ENCODE measurements at places on chromosomes 12 and 14.

DNA sequence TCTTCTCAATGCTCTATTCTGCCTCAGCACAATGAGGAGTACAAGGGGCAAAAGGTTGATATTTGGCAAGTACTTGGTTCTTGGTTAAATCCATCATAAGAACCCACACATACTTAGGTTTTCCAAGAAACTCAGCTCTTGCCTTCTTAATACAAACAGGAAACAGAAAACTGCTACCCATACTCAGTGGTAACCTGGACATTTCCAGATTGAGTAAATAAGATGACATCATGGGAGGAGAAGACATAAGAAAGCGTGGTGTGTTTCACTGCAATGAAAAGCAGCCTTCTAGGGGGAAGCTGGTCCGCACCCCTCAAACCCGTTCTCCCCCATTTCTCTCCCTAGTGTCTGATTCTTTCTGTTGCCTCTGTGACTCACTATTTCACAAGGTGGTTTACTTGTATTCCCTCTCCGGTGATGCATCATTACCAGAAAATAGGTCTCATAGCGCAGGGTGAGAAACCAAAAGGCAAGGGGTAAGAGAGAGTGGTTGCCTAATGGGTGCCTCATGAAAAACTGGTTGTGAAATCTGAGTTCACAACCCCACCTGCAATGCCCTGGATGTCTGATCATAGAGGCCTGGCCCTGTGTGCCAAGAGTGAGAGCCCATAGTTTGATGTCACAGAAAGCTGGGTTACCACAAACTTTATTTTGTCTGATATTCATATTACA is 326.5 kb upstream of the TBX3 start:
- no peak for DNase-seq

GRCh38 chr12:107580750-107581618 is 104.6 kb upstream of the PWP1 start:
- DNase-seq, result no peak

DNA sequence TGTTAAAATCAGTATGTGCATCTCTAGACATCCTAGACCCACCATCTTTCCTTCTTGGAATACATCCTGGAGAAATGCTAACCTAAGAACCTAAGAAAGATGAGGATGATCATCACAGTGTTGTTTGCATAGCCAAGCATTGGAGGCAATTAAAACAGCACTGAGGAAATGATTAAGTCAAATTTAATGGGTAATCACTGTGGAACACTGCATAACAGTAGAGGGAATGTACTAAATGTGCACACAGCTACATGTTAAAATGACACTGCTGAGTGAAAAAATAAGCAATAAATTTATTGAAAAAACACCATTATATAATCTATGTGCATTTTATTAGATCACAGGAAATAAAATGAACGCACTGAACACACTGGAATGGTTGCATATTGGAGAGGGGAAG is 987.1 kb upstream of the SEL1L start:
- DNase-seq, result no peak

DNA sequence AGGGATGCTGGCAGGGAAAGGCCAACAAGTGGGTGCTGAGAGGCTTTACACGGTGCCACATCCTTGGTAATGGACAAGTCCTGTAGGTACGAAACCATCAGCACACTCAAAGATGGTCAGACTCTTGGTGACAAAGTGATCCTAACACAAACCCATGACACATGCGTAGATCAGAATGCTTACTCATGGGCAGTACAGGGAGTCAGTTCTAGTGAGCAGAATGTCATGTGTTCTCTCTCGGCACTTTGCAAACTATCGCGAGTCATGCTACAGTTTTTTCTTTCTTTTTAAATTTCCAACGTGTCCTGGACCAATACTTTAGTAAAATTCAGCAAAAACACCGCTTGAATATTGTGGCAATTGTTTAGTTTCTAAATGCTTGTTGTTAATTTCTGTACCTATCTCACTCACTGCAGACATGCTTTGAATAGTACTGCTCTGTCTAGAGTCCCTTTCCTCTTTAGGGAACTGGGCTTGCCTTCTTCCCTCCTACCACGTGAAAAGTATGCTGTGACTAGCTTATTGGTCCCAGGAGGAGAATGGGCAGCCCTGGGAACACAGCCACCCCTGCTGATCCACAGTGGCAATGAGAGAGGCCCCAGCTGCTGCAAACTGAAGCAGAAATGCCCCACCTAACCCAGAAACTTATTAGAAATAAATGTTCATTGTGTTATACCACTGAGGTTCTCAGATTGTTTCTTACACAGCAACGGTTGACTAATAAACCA is 62.4 kb downstream of the UBR7 start:
- DNase-seq, result no peak

- DNase-seq, result no peak
These were observed 15.5 kb downstream of the CDCA4 start for GRCh38 chr14:105005329-105005928.

DNA sequence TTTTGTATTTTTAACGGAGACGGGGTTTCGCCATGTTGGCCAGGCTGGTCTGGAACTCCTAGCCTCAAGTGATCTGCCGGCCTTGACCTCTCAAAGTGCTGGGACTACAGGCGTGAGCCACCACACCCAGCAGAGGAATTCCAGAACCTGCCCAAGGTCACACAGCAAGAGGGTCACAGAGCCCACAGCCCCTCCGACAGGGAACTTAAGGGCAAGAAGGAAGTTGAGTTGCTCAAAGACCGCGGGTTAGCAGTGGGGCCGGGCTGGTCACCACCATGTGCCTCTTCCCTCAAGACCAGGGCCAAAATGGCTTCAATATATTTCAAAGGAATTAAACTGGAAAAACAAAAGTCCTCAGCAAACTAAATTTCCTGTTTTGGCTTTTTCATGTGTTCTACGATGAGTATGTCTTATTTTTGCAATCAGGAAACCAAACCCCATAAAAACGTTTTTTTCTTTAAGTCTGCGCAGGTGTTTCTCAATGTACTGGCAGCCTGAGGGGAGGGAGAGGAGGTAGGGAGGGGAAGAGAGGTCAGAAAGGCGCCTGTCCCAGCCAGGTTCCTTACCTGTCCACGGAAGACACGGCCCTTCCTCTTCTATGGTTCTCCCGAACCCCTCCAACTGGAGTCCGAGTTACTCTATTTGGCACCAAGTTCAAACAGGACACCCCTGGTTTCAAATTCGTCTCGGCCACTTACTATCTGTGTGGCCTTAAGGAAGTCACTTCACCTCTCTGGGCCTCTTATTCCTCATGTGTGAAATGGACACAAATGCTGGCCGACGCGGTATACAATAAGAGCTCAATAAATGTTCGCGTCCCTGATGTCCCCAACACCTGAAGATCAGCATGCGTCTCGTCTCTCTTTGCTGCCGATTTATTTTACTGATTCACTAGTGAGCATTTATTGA is 778 bp downstream of the SLC8B1 start:
- no peak for DNase-seq

DNA sequence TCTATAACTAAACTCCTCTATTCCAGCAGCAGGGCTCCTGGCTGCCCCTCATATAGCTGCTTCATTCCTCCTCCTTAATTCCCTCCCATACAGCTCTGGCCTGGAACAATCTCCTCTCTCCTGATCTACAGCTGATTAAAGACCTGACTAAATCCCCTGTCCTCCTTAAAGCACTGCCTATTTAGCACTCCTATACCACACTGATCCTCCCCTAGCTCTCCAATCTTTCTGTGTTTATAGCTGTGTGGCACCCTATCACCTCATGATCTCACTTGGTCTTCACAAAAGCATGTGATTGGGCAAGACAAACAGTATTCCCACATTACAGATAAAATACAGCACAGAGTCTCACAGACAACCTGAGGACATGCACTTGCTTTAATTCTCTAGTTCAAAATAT is 17.4 kb downstream of the FMNL3 start:
- no peak for DNase-seq

- no peak for DNase-seq
These were observed 76.9 kb upstream of the PSMA6 start for GRCh38 chr14:35215110-35215813.

DNA sequence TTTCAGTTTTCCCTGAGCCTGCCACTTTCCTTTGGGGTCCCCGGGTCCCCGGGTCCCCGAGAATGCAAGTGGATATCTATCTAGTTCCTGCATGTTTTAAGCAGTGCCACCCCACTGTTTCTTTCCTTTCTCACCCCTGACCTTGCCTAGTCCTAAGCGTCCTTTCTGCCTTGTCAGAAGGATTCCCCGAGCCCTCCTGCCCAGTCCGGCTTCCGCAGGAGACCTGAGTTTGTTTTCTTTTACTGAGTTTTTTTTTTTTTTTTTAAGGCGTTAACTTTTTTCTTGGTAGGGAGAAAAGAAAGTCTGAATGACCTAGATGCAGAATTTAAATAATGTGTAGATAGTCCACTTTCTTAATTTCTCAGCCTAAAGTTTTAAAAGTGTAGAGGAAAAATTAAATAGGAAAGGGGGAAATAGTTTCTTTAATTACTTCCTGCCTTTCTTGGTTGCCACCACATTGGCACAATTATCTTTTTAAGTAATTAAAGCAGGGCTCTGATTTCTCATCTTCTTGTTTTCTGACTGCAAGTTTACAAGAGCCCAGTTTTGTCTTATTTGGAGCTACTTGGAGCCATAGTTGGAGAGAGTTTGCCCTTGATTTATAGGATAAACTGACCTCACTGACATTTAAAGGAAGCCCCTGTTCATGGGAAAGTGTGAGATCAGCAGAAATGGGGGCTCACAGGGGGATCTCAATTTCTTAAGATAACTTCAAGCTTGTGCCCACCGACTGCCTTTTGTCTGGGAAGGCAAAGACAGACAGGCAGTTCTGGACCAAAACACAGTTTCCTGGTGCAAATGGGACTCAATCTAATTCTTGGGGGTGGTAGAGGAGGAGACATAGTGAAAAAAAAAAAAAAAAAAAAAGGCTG is 2.9 kb downstream of the PAX9 start:
- DNase-seq, result no peak

DNA sequence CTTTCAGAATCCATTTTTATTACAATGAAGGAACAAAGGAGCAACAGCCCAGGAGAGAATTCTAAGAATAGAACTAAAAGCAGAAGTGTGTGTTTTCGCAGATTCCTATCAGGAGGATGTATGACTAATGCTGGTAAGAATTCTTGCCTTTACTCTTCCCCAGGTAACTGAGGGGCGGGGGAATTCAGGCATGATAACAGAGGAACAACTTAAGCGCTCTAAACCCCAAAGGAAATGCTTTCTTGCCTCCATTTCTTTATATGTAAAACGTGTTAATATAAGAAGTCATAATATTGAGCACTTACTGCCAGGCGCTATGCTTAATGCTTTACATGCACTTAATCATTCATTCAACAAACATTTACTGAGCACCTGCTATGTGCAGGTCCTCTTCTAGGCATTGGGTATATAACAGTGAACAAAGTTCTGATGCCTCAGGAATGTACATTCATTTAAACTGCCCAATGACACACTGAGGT is 4.5 kb downstream of the HCAR1 start:
- no peak for DNase-seq

- DNase-seq, result no peak
These were observed 593 bp downstream of the CFL2 start for GRCh38 chr14:34713681-34714319.

DNA sequence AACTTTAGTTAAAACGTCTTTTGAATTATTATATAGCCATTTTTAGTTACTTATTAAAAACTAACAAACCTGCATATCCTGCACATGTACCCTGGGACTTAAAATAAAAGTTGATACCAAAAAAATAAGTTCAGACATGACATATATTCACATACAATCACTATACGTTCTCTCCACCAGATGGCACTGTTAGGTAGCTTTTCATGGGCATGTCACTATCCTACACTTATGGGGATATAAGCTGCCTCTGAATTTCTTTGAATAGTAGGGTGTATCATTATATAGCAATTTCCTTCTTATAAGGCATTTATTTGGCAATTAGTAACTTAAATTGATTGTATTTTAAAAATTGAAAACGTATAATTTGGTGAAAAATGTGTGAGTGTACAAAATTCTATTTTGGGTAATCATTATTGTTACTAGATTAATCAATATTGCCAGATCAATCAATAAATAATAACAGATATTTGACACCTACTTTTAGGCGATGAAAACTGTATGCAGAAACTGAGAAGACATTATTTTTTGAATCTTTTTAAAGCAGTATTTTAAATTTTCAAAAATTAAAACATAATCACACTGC is 31.8 kb upstream of the OR10A7 start:
- DNase-seq, result peak; percentile 16

DNA sequence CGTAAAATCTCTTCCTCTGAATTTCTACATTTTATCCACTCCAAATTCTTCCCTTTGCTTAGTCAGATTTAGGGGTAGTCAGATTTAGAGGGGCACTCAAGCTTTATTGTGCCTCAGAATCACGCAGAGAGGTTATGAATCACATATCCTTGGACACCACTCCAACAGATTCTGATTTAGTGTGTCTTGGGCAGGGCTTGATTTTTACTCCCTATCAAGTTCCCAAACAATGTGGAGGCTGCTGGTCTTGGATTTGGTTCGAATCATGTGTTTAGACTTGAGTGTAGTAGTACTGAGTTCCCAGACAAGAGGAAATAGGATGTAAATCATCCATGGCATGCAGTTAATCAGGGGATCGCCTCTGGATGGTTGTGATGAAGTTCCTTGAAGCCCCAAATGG is 298.1 kb upstream of the CLEC14A start:
- no peak for DNase-seq

- no peak for DNase-seq
These were observed 19.4 kb downstream of the KRT85 start for GRCh38 chr12:52347551-52348510.

- DNase-seq, result no peak
These were observed 54.1 kb upstream of the NUAK1 start for GRCh38 chr12:106192659-106193393.

- DNase-seq, result no peak
These were observed 249.2 kb downstream of the ETNK1 start for GRCh38 chr12:22874151-22874550.

DNA sequence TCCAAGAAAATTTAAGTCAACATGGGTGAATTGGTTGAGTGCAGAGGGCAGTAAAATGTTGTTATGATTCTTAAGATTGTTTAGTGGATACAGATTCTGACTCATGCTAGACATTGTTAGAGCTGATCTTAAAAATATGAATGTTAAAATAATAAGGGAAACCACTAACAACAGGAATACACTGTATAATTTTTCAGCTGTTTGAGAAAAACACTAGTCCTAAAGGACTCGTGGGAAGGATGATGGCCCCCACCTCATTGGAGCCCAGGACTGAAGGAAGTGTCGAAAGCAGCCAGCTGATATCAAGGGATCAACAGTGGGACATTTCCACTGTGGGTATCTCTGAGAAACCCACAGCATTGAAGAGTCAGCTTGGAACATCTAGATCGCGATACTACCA is 82.9 kb upstream of the SCAF11 start:
- DNase-seq, result peak; percentile 26

- DNase-seq, result no peak
These were observed 54.8 kb upstream of the DYNC1H1 start for GRCh38 chr14:101909371-101910096.

DNA sequence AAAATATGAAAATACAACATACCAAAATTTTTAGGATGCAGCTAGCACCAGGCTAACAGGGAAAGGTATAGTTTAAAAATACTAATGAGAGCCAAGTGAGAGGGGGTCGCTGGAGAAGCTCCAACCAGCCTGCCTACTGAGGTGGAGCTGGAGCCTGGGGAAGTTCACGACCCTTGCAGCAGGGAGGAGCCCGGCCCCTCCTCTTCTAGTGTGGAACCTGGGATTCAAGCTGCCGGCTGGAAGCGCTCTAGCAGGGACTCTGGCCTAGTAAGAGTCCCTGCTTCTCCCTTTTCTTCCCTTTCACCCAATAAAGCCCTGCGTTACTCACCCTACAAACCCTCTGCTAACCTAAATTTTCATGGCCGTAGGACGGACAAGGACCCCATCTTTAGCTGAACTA is 5.0 kb upstream of the KCNK13 start:
- DNase-seq, result no peak

- no peak for DNase-seq
These were observed 4.9 kb downstream of the ATP5MC2 start for GRCh38 chr12:53670971-53671370.

- no peak for DNase-seq
These were observed 6.0 kb downstream of the C2CD5 start for GRCh38 chr12:22538311-22538710.
